ENCODE measurements at places on chromosomes 4 and X. TPM values are rescaled to one million over a fixed set of nuclear protein-coding genes. Genes with fewer than 3 reads are reported as not detected.

The LDOC1 gene
- total RNA-seq = 35.7 TPM

The IL13RA1 gene
- 51.1 TPM for total RNA-seq

The NRK gene
- 0.67 TPM for total RNA-seq

The TMEM255A gene
- 0.20 TPM for total RNA-seq

The UGT2A1 gene
- not detected for total RNA-seq

The CSAG1 gene
- total RNA-seq = not detected

The VCX3A gene
- not detected for total RNA-seq

The CCDC149 gene
- 29.2 TPM for total RNA-seq

The SPANXN4 gene
- total RNA-seq = not detected

The ATP6AP2 gene
- 287 TPM for total RNA-seq

The SMARCA1 gene
- 70.3 TPM for total RNA-seq

The TEX13C gene
- total RNA-seq = not detected

The FDCSP gene
- not detected for total RNA-seq

The RAB40A gene
- total RNA-seq = 0.67 TPM

The FAM149A gene
- total RNA-seq = 10.1 TPM

The HSFX4 gene
- not detected for total RNA-seq

The RAB28 gene
- 25.1 TPM for total RNA-seq

The NUDT11 gene
- total RNA-seq = 1.1 TPM
